Mammary epithelial cell (primary cell): ENCODE measurements at places on chromosomes 5 and 9.

- no peak for DNase-seq
These were observed 133.9 kb downstream of the C9orf50 start for GRCh38 chr9:129486756-129487657.

DNA sequence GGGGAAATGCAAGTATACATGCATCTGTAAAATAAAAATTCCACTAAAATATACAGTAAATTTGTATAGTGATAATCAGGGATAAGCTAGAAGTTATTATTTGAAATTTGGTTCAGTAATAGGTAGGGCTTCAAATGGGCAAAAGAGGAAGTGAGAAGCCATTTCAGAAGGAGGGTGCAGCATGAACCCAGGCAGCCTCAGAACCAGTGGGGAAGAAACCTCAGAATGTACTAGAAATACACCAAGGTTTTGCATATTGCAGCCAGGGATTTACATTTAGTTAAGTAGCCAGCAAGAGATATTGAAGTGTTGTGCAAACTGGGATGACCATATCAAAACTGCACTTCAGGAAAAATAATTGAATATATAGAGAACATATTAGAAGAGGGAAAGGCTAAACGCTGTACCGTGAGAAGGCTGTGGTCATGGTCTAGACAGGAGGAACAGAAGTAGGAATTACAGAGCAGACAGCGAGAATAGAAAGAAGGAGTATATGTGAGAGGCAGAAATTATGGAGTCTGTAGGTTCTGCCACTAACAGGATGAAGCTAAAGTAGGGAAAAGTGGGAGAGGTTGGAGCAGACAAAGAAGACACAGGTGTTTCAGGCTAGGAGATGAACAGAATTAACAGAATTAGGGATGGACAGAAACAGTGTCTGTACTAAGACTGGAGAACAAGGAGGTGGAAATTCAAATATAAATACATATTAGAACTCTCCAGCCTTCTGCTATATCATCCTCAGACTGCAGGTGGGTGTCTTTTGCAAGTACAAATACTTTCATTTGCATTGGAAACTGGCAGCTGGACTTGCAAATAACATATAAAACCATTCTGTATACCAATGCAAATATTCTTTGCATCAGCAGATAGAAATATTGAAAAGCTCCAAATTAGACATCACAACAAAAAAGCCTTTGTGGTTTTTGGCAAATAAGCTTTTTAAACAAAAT lies 335.6 kb downstream of the ZNF608 start:
- no peak for DNase-seq

DNA sequence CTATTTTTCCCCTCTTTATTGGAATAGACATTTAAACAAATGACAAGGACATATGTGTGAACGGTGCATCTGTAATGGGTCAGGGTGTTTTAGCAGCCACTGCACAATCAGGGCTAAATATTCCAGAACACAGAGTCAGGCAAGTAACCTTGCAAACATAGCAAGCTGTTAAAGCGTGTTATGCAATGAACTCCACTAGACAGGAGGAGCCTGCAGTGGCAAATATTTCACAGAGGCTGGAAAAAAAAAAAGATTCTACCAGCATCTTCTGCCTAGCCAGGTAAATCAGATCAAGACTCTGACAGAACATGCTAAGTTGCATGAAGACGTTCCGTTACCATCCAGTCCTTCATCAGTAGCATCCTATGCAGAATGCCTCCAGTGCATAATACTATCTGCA lies 171.8 kb downstream of the SEMA5A start:
- no peak for DNase-seq

DNA sequence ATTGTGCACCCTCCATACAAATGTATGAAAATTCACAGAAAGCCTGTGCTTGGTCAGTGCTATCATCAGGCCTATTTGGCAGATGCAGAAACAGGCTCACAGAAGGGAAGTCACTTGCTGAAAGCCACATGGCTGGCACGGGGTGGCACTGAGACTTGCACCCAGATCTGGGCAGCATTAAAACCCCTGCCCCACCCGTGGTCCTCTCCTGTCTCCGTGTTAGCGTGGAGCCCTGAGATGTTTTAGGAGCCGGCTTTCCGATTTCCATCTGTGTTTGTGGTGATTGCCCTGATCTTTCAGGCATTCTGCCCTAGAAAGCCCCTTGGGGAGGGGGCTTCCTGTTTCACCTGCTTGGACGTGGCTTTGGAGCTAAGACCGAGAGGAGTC lies 102.2 kb upstream of the IER5L start:
- no peak for DNase-seq

DNA sequence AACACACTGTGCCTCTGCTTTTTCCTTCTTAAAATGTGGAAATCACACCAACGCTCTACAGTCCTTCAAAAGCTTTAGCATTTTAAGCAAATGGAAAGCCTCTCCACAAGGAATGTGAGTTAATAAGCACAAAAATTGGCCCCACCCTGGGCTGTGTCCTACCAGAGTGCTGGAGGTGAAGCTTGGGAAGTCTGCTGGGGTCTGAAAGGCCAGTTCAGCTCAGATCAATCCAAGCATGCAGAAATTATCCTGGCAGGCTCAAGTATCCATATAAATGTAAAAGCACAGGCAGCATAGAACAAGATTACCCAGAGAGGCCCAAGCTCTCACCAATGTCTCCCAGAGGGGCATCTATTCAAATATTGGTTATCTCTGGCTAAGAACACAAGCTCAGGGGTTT lies 98.5 kb downstream of the ESM1 start:
- no peak for DNase-seq

DNA sequence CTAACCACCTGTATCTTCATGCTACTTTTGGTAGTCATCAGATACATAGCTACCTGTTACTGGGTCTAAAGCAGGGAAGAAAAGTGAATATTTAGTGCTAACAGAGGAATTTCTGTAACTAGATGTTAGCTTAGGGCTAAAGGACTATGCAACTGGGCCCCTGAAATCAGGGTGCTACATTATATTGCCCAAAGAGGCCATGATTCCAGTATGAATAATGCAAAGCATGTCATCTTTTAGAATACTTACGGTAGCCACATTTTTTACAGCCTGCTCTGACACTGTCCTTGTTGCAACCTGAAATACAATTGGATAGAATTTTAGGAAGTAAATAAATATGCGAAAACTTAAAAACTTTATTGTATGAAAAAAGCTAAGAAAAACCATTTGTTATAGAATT lies 14.4 kb downstream of the SREK1IP1 start:
- no peak for DNase-seq

- DNase-seq, result no peak
These were observed 414.9 kb downstream of the ZSWIM6 start for GRCh38 chr5:61746831-61747575.

DNA sequence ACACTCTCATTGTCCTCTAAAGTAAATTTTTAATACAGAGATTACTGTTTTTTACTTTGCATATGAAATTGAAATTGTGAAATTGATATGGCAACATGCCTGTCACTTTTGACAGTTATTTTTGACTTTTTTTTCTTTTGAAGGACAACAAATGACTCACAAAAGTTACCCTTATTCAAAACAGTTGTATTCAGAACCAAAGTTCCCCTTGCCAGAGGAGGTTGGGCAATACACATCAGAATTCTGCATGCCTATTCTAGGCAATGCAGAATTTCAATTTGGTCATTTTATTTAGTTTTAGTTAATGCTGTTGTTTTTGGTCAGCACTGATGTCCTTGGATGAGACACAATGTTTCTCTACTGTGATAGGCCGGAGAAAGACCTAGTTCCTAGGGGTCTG lies 299.1 kb upstream of the PRR16 start:
- DNase-seq, result no peak

DNA sequence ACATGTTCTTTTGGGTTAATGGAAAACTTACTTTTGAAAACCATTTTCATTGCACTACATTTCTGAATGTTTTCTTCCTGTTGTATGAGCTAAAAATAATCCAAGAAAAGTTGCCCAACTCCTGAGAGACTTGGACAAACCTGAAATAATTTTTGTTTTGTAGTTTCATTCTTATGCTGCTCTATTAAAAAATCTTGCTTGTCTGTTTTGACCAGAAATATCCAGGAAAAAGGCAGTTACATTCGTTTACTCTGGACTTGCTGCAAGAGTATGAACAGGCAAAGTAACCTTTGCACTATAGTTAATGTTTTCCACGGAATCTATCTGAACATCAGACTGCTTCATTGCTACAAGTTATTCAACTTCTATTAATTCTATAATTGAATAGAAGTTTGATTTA lies 200.1 kb upstream of the DAB2 start:
- no peak for DNase-seq

DNA sequence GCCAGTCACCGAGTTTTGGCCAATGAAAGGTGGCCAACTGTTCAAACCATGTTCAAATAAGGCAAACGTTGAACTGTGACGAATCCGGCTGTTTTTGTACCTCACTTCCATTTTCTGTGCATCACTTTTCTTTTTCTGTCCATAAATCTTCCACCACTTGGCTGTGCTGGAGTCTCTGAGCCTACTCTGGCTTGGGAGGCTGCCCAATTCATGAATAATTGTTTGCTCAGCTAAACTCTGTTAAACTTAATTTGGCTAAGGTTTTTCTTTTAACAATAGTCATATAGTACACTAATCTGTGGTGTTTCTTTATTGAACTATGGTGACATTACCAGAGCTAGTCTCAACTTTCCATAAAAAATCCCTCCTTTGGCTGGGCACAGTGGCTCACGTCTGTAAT lies 11.3 kb downstream of the NIM1K start:
- no peak for DNase-seq

DNA sequence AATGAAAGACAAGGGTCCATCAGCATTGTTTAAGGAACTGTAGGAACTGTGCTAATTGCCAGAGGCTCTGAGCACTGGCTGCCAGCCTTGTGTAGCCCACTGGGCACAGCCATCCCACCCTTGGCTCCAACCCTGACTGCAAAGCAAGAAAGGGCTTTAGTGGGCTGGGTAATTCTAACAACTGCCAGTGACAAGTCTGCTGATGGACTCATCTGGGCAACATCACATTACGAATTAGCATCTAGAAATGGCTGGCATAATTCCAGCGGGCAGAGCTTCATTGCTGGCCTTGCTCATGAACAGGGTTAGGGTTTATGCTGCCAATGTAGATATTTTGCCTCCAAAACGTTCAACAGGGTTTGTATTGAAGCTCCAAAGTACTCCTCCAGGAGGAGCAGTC lies 326.9 kb downstream of the ARHGEF28 start:
- no peak for DNase-seq

DNA sequence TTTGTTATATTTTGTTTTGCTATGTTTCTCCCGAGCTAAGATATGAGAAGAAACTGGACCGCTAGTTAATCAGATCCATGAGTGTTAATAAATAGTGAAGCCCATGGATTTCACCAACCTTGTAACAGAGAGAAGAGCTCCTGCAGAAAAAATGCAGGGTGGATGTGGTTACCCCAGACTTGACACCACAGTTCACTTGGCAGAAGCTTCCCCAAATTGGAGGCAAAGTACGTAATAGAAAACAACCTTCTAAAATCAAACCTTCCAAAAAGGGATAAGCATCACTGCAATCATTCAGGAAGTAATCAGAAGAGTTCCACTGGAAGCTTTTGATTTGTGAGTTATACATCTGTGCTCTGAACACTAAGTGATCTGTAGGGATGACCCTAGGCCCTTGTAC lies 267.5 kb downstream of the ACTL7B start:
- DNase-seq, result no peak

DNA sequence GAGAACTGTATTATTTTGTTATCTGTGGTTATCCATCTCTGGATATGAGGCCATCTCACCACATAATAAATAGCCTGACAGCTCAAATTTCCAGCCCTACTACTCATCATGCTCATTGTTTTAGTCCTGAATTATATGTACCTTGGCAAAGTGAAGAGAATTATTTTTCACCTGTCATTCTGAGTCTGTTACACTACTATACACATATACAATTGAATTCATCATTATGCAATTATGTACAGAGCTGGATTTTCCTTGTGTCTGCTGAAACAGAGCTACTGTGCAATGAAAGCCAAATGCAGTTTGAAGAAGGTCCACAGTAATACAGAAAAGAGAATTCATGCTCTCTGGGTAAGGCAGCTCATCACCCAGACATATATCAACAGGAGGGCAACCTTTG lies 28.5 kb downstream of the ESM1 start:
- DNase-seq, result no peak

DNA sequence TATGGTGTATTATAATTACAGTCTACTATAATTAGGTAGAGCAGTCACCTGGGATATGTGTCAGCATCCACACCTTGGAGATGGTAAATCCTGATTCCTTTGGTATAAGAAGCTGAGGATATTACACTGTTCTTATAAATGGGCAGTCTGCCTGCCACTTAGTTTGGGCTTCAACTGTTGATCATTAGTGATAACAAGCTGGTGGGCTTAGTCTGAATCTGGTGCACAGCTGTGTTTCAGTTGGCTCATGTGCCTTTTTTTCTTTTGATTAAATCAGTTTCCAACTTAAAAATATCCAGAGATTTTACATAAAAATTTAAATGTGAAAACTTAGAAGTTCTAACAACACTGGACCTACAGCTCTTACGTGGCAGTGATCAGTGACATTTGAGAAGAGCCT lies 21.2 kb downstream of the LVRN start:
- no peak for DNase-seq

- DNase-seq, result no peak
These were observed 91.0 kb downstream of the ARSB start for GRCh38 chr5:78893940-78894677.

DNA sequence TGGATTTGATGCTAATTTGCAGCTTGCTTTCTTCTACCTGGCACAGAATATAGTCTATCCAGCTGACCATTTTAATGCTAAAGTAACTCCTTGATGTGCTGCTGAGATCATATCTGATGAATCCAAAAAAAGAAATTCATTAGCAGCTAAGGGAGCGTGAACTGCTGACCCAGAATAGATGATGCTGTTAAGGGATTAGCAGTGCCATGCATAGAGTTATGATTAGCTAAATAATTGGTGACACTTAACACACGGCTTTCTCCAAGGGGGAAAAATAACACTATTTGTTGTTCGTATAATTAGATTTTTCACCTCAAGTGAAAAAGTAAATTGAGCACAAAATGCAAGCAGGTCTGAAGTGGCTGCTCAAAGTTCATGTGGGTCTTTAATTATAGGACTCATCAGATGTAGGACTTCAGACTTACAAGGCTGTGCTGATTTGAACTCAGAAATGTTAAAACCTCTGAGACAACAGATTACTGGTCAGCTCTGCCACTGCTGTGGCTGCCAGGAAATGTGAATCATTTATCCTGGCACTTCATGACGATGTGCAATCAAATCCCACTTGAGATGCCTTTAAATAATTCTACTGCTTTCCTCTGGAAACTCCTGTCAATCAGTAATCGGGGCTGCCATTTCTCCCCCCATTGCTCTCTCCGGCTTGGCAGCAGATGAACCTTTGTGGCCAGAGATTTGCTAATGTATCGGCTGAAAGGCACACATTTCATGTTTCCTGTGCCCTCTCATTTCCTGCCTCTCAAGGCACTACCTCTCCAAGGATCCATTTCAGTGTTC lies 291.6 kb upstream of the C9orf72 start:
- peak; percentile 37 for DNase-seq

DNA sequence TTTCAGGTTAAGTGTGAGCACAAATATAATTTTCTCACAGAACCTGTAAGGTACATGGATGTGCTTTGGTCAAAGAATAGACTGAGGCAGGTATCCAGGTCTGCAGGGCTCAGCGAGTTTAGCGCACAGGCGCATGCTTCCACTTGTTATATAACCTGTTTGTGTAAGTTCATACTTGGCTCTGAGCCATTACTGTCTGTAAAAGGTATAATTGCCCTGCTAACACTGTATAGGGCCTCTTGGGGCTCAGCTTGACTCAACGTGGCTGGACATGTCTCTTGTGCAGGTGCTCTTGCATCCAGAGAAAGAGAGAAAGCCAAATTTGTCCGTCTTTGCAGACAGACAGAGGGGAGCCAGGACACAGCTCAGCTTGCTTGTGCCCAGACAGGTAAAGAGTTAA lies 759.6 kb downstream of the MTRR start:
- peak; percentile 42 for DNase-seq

GRCh38 chr5:100790170-100790665 lies 112.9 kb downstream of the ST8SIA4 start:
- DNase-seq, result no peak
